Right hindlimb (tissue), 1 donor: ENCODE measurements at places on chromosomes 16 and 17.

GRCh38 chr17:55689672-55690071 is 33.0 kb downstream of the TMEM100 start:
- DNase-seq: no peak

DNA sequence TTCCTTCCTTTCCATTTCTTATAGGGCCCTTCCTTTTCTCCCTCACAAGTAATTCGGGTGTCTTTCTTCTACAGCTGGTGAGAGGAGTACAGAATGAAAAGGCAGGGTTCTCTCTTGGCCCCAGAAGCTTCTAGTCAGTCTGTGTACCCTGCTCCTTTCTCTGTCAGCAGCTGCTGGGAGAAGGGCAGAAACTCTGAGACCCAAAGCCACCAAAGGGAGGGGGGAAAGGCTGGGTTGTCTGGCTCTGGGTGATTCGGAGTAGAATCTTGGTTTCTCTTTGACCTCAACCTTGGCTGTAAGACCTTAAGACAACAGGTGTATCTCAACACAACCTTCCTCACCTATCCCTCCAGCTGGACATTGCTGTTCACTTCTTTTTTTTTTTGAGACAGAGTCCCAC is 3.3 kb upstream of the NR1D1 start:
- DNase-seq: no peak

DNA sequence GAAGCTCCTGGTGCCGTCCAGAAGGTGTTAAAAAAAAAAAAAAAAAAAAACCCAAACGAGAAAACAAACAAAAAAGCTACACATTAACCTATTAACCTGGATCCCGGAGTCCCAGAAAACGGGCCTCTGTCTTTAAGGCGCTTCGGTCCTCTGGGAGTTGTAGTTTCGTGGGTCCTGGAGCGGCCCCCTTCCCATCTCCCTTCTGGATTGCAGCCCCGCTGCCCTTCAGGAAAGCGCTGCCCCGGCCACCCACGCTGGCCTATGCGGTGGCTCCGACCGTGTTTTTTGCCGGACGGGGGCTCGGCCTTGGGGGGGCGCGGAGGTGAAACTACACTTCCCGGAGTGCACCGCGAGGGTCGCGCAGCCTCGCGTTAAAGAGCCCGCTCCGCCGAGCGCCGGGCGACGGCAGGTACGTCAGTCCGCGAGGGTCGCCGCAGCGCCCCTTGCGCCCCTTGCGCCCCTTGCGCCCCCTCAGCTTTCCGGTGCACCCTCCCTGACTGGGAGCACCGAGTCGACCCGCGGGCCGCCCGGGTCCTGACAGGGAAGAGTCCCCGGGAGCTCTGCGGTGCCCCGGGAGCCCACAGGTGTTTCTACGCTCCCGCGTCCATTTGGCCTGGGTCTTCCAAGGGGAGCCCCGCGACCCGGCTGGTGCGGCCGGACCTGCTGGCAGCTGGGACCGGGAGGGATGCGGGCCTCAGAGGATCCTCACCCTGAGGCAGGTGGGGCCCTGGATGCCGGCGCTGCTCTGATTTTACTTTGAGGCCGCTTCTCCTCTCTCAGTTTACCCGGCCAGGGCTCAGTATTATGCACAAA is at the start of gene FCSK:
Gene FCSK, plus strand, starts transcription at position 374 of the 813 bp plus-strand sequence. CDS start 8,596 bp downstream, outside the sequence.
- DNase-seq: peak; percentile 82

- no peak for DNase-seq
These were observed 85.5 kb upstream of the MSI2 start for GRCh38 chr17:57170866-57171265.

- peak; percentile 65 for DNase-seq
These were observed 31.3 kb upstream of the CBX4 start for GRCh38 chr17:79870540-79870939.

GRCh38 chr16:73265935-73266334 is 218.0 kb upstream of the ZFHX3 start:
- DNase-seq: no peak

GRCh38 chr16:66088681-66089080 is 277.8 kb upstream of the CDH5 start:
- DNase-seq: no peak

GRCh38 chr16:16093628-16094332 is 129.5 kb downstream of the ABCC6 start:
- no peak for DNase-seq

GRCh38 chr17:1484676-1485422 is 7.6 kb downstream of the MYO1C start:
- DNase-seq: peak; percentile 52

DNA sequence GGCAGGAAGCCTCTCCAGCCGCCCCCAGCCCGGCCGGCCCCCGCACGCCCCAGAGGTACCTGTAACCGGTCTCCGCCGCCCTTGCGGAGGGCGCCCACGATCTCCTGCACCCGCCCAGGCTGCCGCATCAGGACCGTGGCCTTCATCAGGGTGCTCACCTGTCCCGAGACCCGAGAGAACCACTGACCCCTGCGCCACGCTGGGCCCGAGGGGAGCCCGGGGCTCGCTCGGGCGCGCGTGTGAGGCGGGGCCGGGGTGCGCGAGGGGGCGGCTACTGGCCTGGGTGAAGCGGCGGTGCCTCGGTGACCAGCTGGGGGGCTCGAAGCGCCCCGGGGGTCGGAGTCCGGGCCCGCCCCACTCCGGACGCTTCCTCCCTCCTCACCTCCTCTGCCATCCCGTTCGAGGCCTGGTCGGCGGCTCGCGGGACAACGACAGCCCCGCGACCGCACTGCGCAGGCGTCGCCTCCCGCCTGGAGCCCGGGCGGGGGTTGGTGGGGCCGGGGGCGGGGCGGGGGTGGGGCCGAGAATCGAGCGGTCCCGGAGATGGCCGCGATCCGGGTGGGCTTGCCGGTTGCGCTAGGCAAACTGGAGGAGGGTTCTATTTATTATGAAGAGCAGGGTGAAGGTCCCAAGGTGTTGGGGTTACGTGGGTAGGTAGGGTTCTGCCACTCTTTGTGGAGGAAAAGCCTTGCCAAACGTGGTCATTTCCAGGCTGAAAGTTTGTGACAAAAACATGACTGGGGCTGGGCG is at the start of gene NT5C3B:
Gene NT5C3B, minus strand, starts transcription at position 433 of the 750 bp plus-strand sequence. Its CDS starts 39 bp downstream, at position 394.
- peak; percentile 83 for DNase-seq

DNA sequence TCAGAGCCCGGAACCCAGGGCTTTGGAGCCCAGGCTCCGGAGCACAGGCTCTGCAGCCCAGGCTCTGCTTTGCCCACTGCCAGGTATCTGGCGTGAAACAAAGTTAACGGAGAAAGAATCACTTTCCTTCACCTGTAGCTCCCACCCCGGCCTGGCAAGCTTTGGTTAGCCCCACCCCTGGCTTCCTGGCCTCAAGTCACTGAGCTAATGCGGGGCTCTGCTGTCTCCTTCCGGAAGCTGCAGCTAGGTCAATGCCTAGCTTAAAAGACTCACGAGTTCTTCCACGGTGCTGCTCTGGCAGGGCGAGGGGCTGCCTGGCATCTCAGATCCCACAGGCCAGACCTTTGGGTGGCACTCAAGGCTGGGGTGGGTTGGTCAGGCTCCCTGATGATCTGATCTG is 21.1 kb upstream of the SPPL2C start:
- no peak for DNase-seq

GRCh38 chr16:81716478-81717225 is 62.4 kb upstream of the PLCG2 start:
- no peak for DNase-seq

- DNase-seq: no peak
These were observed 357.2 kb upstream of the ASIC2 start for GRCh38 chr17:33650304-33650703.

DNA sequence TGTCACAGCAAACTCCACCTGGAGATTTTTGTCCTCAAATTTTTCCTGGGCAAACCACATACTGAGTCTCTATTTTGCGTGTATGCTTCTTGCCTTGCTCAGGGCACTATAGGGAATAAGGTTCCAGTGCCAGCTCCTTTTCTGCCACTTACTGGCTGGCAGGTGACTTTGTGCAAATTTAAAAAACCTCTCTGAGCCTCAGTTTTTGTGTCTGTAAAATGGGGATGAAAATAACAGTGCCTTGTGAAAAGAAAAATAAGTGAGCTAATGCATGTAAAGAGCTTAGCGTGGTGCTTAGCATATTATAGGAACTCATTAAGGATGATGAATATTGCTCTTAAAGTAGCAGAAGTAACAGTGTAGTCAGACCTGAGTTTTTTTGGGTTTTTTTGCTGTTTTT is 19.9 kb downstream of the CLEC19A start:
- no peak for DNase-seq

DNA sequence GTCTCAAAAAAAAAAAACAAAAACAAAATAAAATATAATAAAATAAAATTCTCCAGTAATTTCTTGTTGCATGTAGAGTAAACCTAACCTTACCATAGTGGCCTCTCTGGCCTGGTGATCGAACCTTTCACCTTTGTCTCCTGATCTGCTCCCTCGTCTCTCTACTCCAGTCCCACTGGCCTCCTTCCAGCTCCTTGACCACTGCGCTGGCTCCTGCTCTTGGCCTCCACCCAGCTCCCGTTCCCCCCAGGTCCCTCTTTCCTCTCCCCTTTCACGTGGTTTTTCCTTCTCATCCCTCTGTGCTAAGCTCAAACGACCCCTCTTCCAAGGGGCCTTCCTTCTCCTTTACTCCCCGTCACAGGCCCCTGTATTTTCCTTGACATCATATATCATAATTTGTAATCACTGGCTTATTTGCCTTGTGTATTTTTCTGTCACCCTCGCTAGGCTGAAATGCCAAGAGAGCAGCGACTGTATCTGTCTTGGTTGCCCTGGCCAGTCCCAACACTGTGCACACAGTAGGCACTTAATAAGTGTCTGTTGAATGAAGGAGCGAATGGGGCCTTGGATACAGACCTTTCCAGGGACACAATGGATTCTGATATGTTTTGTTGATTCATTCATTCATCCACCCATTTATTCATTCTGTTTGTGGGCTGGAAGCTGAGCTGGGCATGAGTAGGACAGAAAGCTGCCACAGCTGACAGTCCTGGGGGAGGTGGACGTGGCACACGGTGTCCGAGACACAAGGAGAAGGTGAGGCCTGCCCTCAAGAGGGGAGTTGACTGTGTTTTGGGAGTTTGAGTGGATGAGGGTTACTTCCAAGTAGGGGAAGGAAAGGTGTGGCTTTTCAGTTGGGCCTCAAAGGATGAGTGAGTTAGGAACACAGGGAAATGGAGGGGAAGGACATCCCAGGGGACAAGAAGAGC is 5.8 kb upstream of the SCN4A start:
- no peak for DNase-seq

GRCh38 chr16:17466876-17467275 is 3.9 kb downstream of the XYLT1 start:
- no peak for DNase-seq

GRCh38 chr17:50564916-50565315 is 4.4 kb downstream of the CACNA1G start:
- DNase-seq: peak; percentile 94

- DNase-seq: no peak
These were observed 6.0 kb downstream of the STAC2 start for GRCh38 chr17:39219647-39220154.

GRCh38 chr16:200388-200787 is 20.1 kb downstream of the HBQ1 start:
- no peak for DNase-seq
